KBM-7 (cell line): ENCODE measurements at places on chromosomes 2 and 18.

- DNase-seq: no peak
These were observed 547.2 kb downstream of the ZNF804A start for GRCh38 chr2:185145316-185146121.

- no peak for DNase-seq
These were observed 856 bp downstream of the TIA1 start for GRCh38 chr2:70247364-70248180.

- DNase-seq: no peak
These were observed 17.5 kb upstream of the ADAM17 start for GRCh38 chr2:9573013-9573720.

GRCh38 chr2:83143946-83144345, 1315.1 kb downstream of the SUCLG1 start:
- DNase-seq: no peak

- no peak for DNase-seq
These were observed 69.8 kb downstream of the NFATC1 start for GRCh38 chr18:79465392-79465991.

DNA sequence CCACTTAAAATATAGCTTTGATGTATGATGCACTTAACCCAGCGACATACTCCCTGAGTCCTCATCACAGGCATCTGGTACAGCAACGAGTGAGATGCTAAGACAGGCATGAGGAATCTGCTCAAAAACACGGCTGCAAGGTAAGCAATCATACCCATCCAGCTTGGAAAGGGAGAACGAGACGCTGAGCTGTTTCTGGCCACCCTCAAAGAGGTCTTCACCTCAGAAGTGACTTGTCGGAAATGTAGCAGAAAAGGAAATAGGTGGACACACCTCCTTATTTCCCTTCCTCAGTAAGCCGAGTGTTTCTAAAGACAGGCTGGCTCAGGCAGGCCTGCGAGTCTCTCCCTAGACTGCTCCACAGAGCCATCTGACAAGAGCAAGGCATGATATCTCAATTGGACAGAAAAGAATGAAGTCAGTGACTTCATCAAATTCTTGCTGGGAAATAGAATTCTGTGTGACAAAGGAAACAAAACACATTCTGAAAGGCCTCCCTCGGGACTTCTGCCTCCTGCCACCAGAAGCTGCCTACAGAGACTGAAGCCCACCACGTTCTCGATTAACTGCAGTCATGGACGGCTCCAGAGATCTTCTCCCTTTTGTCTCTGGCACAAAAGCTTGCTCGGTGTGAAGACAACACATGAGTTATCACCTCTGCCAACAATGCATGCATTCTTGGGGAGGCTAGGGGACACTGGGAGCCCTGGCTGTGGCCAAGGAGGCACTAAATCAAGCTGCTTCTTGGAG, 84.3 kb downstream of the UXS1 start:
- DNase-seq: no peak

DNA sequence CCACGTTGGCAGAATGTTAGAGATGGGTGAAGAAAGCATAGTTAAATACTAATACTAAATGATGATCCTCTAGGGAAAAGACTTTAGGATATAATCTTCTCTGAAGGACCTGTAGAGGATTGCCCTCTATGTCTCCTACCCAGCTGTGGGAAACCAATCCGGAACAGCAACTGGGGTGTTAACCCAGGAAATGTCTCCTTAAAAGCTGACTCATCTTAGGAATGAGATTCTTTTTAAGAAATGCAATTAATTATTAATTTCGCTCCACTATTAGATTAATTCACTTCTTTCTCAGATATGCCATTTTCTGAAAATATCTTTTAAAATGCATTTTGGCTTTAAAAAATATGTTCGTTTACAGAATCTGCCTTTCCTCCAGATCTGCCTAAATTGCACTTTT, 7.4 kb downstream of the SCN3A start:
- DNase-seq: no peak

DNA sequence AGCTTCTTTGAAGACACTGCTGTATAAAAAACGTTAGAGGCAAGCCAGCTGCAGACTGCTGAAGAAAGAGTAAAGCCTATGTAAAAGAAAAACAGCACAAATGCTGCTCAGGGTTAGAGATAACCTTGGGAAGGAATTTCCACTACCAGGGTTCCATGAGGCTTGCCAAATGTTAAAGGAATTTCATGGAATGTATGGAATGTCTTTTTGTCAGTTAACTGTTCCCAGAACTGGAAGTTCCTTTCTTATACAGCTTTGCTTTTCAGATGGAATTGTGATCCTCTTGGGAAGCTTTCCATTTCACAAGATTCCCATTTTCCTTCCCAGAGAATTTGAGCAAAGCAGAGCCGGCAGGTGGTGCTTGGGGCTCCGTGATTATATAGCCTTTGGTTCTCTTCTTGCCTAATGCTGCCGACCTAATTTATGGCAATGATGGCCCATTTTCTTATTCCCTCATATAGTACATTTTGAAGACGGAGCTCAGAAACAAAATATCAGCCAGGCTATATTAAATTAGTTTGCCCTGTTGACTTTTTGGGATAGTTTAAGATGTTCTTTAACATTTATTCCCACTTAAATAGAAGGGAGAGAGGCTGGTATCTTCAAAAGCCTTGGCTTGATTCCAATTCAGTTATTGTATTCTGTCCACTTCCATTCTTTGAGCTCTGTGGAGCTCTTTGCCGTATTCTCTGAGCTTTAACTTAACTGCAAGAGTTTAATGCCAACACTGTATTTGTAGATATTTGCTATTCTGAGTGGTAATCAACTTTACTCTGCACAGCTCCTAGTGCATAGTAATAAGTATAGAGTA, 162.3 kb downstream of the PHLPP1 start:
- no peak for DNase-seq
